Keratinocyte (primary cell): ENCODE measurements at places on chromosomes 3 and 15. TPM values are rescaled to one million over a fixed set of nuclear protein-coding genes. Genes with fewer than 3 reads are reported as not detected.

DNA sequence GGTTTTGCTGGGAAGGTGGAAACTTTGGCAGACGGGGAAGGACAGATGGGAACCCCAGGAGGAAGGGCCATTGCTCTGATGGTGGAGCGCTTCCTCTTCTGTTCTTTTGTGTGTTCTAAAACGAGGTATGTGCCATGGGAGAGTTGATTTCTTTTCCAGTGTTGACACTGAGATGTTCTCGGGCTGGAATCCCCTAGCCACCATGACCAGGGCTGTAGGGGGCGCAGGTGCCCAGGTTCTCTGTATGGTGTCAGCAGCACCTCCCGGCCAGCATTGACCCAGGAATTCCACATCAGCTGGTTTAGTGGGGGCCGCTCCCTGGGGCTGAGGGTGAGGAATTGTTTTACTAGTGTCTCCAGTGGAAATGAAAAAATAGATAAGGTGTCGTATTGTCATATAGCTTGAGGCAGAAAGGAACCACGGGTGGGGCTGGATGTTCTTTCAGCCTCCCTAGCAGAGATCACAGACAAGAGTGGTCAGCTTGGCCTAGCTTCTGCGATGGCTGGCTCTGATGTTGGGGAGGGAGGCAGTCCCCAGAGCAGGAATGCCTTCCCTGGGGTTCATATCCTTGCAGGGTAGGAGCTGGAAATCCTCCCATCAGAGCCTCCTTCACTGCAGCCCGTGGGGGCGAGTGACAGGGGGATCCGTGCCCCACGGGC is 34.2 kb upstream of the ACAD9 start:
- H3K4me3 ChIP-seq = no peak overlapping the region
- no peak overlapping the region for H3K27ac ChIP-seq
- H3K4me1 ChIP-seq = peaks cover 6% of the 10 kb centered on the region
- H3K27me3 ChIP-seq = no peaks in the 10 kb centered on the region
- no peaks in the 10 kb centered on the region for H3K36me3 ChIP-seq
- DNase-seq = no peak

DNA sequence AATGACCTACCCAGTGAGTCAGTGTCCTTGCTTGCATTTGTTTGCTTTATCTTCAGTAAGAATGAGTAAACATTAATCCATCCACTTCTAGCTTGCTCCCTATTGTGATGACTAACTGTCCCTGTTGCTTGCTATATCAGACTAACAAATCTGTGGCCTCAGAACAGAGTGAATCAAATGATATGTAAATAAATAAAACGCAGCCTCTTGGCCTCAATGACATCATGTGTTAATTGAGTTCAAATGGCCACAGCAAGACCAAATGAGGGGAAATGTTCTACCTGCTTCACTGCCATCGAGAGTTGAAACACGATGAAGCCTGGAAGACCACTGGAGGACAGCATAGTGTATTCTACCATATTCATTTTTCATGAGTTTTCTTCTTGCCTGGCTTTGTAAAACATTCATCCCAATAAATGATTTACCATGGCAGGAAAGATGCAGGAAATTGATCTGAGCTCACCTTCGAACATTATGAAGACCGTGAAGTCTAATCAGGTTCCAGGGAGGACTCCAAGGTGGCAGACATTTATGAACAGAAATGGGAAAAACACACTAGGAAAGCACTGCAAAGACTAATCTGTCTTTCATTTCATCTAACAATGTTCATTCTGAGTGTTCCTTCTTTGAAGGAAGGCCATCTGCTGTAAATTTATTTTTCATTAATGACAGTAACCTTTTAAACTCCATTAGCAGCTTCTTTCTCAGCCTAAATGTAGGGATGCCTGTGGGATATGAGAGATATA is 1144.5 kb downstream of the TUSC7 start:
- no peak overlapping the region for H3K27ac ChIP-seq
- no peak for DNase-seq
- no peaks in the 10 kb centered on the region for H3K27me3 ChIP-seq
- H3K4me1 ChIP-seq = no peaks in the 10 kb centered on the region
- H3K36me3 ChIP-seq = no peaks in the 10 kb centered on the region

DNA sequence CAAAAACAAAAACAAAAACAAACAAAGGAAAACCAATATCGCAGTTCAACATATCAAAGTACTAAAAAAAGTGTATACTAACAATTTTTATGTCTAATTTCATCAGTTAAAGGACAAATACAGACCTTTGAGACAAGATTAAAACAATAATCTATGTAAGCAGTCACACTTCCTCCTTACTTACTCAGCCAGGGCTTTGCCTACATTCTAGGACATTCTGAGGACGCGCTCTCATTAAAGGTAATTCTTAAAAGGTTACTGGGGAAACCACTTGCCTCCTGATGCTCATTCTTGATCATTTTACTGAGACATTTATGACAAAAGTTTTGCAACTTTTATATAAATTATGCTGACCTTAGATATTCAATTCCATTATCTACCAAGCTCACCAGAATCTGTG is 93.4 kb downstream of the CBLB start:
- no peak overlapping the region for H3K27ac ChIP-seq
- H3K36me3 ChIP-seq = no peaks in the 10 kb centered on the region
- H3K27me3 ChIP-seq = no peaks in the 10 kb centered on the region
- H3K4me1 ChIP-seq = no peaks in the 10 kb centered on the region
- DNase-seq = no peak

GRCh38 chr15:96181873-96182301 is 148.6 kb upstream of the NR2F2 start:
- no peaks in the 10 kb centered on the region for H3K27me3 ChIP-seq
- H3K4me1 ChIP-seq = peaks cover 3% of the 10 kb centered on the region
- H3K27ac ChIP-seq = no peak overlapping the region
- no peak for DNase-seq
- H3K36me3 ChIP-seq = no peaks in the 10 kb centered on the region

CD200R1 gene
- polyA plus RNA-seq = 0.97 to 1.9 TPM (median 1.6 TPM) in 3 replicates
